ENCODE measurements at places on chromosomes 11 and 22.

- peak; percentile 55 for DNase-seq
Measured at GRCh38 chr11:2428322-2428795, 16.0 kb downstream of the TRPM5 start.

- no peak for DNase-seq
Measured at GRCh38 chr11:44467413-44467812, 98.0 kb upstream of the CD82 start.

DNA sequence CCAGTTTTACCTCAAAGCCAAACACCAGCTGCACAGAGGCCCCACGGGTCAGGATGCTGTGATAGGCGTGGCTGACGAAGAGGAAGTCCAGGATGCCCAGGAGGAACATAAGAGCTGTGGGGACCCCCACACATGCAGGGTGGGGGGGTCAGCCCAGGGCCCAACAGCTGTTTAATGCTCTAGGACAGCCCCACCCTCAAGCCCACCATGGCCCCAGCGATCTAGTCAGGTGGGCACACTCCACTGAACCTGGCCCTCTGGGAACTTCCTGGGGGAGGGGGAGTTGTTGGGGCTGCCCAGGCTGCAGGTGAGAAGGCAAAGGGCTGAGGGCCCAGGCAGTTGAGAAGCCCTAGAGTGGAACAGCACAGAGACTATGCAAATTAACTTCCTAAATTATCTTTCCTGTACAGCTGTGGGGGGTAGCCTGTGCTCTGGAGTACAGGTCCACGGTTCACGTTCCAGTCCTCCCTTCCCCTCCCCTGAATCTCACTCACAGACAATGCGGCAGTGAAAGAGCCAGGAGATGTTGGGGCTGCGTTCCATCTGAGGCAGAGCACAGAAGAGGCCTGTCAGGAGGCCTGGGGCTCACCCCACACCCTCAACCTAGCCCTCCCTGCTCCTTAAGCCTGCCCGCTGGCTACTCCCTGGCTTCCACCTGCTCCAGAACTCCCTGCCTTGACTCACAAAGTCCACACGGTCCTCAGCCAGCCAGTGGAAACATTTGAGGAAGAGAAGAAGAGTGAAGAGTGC, 1.9 kb downstream of the SYVN1 start:
- DNase-seq = no peak

DNA sequence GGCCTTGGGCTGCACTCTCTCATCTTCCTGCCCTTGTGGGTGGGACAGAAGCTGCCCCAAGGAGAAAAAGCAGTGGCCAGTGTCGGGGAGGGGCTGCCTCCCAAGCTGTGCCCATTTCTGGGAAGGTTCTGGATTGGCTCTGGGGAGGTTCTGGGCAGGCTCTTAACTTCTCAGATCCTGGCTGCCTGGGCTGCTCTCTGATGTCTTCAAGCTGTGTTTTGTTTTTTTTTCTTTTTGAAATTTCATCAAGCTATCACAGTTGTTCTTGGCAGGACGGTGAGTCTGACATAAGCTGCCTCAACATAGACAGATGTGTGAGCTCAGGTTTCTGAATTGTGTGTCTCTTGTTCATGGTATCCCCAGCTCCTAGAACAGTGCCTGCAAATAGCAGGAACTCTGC, 1032.0 kb downstream of the BRD1 start:
- no peak for DNase-seq

DNA sequence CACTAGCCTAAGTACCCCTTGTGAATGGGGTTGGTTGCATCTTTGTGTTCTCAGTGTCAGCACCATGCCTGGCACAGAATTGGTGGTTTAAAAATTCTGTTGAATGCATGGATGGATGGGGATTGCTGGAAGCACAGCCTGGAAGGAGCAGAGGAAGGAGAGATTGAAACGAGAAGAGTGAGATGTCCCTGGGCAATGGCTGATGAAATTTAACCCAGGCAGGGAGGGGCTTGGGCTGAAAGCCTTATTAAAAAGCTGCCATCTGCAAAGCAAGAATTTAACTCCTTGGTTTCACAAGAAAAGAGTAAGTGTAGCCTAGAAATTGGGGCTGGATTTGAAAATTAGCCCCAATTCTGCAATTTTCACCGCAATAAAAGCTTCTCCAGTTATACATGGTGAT, 126.7 kb downstream of the TEAD1 start:
- no peak for DNase-seq

GRCh38 chr11:32838505-32839274, 9.0 kb downstream of the PRRG4 start:
- DNase-seq = peak; percentile 33

GRCh38 chr11:23112987-23113886, 253.0 kb upstream of the CCDC179 start:
- DNase-seq = peak; percentile 65

- no peak for DNase-seq
Measured at GRCh38 chr11:119643876-119644225, 85.1 kb downstream of the NECTIN1 start.

DNA sequence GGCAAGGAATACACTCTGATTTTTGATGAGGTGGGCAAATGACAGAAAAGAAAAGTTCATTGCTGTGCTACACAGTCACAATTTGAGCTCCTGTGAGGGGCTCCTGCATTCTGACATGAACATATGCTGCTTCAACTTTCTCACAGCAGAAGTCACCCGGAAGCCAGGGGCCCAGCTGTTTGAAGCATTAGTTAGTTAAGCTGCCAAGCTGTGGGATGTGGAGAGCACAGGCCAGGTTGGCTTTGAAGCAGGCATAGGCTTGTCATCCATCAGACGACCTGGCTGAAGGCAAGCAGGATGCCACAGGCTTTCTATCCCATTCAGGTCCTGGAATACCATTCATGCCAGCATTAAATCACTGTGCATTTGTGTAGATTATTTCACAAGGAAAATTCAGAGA, 63.1 kb downstream of the MTNR1B start:
- DNase-seq = no peak

DNA sequence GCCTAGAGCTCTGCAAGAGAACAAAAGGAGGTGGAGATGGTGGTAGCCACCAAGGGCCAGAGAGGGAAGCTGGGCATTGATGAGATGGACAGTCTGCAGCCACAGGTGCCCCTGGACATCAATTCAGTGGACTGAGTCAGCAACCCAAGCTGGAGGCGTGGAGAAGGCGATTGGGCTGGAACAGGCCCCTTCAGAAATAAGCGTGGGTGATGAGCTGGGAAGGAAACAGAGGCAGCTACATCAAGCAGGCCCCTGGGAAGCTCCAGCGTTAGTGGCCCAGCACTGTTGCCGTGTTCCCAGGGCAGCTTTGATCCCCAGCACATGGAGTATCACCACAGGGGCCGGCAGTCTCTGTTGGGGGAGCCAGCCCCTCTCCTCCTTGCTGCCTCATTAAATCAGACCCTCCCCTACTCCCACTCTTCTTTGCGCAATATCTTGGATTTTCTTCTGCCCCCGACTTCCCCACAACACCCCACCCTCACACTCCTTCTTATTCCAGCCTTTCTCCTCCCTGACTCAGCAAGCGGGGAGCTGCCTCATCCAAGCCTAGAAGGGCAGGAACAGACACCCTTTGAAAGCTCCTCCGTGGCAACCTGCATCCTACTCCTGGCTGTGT, 31.7 kb upstream of the OAF start:
- DNase-seq = no peak

- DNase-seq = no peak
Measured at GRCh38 chr11:31247321-31247720, 122.2 kb downstream of the DCDC1 start.

DNA sequence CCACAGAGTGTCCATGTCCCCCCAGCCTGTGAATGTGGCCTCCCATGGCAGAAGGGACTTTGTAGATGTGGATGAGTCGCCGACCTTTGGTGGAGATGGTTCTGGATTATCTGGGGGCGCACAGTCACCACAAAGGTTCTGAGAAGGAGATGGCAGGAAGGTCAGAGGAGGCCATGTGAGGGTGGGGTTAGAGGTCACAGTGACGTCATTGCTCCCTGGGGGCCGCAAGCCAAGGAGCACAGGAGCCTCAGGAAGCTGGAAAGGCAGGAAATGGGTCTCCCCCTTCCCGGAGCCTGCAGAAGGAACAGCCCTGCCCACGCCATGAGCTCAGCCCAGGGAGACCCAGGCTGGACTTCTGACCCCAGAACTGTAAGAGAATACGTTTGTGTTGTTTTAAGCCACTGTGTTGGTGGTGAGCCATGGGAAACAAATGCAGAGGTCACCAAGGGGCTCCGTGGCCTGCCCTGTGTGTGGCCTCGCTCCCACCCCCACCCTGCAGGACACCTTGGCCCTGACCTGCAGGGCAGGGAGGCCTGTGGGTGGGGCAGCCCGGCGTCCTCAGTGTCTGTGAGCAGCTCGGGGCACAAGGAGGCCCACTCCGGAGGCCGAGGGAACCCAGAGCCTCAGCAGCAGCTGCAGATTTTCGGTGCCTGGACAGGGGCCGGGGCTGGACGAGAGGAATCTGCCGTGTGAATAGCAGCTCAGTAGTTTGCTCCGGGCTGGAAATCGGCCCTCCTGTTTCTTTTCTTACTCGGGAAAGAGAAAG, 32.1 kb downstream of the GRAMD4 start:
- peak; percentile 50 for DNase-seq

DNA sequence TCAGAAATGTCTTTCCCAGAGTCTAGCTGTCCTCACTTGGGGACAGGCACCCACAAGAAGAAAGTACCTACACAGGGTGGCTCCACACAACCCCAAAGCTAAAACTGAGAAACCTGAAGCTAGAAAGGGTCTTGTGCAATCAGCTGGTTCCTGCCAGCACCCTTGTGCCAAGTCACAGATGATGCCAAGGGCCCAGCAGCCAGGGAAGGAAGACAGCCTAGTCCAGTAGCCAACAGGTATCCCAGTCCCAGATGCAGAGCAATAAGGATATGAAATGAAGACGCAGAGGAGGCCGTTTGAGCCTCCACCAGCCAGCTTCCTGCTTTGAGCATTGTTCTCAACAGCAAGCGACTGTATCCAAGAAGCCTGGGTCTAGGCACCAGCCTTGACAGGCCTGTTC, 6.1 kb downstream of the PLEKHA7 start:
- no peak for DNase-seq
